Stimulated activated CD4-positive, alpha-beta T cell treated with anti-CD3 and anti-CD28 coated beads, Interleukin-2, amount 100 ng/mL, for 48 hours (primary cell): ENCODE measurements at places on chromosomes 13 and 19.

DNA sequence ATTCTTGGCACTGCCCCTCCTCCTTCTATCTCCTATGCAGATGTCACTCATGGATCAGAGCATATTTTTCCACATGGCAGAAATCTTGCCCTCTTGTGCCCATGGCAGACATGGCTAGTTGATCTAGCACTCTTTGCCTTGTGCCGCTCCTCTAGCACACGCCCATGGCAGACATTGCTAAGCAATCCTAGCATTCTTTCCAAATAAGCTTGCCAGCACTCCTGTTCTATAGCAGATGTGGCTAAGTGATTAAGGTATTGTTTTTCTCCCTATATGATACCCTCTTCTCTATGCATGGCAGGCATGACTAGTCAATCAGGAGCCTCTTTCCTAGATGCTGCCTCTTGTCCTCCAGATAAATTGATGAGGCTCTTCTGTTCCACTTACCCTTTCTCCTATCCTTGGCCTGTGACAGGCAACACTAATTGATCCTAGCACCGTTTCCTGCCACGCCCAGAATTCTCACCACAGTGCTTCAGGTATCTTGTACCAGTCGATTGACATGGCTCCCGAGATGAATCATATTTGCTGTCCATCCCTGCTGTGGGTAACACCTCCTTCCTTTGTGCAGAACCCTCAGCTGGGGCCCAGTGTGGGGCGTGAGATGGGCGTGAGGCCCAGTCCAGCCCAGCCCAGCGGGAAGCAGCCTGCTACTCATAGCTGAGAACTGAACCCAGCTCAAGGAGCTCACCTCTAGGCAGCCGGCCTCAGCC is 26.9 kb downstream of the TMED1 start:
- no peak for DNase-seq

DNA sequence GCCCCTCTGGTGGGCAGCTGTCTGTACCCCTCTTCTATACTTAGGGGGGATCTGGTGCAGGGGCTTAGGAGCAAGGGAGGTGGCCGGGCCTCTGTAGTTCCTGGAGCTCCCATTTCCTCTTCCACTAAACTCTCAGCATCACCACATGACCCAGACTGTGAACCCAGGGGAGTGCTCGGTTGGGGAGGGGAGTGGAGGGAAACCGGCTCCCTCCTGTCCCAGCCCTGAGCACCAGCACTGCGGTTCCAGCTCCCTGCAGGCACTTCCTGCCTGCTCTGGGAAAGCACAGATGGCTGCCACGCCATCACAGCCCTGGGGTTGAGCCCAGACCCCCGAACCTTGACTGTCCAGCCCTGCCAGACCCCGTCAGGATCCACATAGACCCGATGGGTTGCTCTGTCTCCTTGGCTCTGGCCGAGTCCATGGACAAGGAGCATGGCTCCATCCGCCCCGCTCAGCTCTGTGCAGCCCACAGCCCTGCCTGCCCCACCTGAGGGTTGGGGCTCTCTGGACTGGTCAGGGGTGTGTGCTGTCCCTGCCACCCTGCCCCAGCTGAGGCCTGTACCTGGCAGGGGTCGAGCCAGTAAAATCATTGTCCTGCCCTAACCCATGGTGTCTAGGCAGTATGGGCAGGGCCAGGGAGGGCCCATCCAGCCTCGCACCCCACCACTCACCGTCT is 36.0 kb upstream of the SLC7A10 start:
- no peak for DNase-seq

DNA sequence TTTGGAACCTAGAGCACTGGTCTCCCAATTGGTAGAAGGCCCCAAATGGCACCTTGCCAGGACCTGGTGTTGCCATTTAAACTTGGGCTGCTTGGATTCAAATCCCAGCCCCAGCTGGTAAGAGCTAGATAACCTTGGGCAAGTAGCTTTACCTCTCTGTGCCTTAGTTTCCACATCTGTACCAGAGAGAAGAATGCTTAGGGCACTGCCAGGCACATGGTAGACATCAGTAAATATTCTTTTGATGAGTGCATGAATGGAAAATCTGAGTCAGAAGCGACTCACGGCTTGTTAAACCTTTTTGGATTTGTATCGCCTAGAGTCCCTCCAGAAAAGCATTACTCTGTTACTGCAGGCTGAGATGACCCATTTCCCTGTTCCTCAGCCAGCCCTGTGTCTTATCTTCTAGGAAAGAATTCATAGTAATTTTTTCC is 90.9 kb downstream of the SIPA1L3 start:
- peak; percentile 6 for DNase-seq

DNA sequence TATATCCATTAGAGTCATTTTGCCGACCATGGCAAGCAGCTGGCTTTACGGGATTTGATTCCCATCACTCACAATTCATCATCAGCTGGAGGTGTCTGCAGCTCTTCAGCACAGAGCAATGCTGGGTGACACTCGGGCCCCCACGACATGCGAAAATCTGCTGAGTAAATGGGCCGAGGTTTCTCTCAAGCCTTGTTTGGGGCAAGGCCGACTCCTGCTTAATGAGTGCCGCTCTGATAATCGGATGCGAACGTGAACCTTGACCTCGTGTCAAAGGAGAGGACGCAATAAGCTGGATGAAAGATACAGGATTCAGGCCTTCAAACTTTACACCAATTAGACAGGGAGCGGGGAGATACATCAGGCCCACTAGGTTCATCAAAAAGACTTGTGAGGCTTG is 65.2 kb downstream of the GGACT start:
- DNase-seq, result no peak

GRCh38 chr13:41019578-41020347 is 647 bp upstream of the ELF1 start:
- DNase-seq, result no peak

DNA sequence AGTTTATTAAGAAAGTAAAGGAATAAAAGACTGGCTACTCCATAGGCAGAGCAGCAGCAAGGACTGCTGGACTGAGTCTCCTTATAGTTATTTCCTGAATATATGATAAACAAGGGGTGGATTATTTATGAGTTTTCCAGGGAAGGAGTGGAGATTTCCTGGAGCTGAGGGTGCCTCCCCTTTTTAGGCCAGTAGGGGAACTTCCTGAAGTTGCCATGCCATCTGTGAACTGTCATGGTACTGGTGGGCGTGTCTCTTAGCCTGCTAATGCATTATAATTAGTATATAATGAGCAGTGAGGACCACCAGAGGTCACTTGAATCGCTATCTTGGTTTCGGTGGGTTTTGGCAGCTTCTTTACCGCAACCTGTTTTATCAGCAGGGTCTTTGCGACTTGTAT is 13.5 kb downstream of the ZSCAN5A start:
- no peak for DNase-seq

GRCh38 chr19:14059093-14059480 is 2.8 kb downstream of the PALM3 start:
- peak; percentile 41 for DNase-seq

DNA sequence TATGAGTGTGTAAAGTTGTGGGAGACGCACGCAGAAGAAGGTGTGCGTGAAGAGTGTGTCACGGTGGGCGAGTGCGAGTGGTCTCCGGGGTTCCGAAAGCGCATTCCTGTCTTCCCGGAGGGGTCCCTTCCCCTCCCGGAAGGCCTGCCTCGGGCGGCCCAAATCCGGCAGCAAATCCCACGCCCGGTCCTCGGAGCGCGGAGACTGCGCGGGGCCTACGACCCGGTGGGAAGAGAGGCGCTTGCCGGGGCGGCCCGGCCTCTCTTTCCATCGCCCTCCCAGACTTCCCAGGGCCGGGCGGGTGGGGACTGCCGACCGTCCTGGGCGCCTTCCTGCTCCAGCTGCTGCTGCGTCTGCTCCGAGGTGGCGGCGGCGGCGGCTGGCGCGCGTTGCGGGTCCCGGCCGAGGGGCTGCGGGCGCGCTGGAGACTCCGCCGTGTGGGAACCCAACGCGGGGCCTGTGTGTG is 2.1 kb downstream of the ZIC5 start:
- no peak for DNase-seq

- no peak for DNase-seq
These were observed 158.0 kb downstream of the TM9SF2 start for GRCh38 chr13:99659226-99659625.

DNA sequence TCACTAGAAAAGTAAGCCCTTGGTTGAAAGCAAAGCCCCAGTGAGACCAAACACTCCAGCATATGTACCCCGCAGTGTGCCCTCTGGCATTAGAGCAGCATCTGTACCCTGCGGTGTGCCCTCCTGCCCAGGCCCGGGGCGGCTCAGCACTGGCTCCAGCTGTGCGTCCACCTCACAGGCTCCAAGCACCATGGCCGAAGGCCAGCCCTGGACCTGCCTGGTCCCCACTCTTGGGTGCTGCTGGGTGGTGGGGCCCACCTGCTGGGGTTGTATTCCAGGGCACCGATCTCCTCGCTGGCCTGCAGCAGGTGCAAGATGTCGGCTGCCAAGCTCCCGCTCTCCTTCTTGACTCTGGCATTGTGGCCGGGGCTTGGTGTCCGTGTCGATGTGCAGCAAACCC is 230.2 kb downstream of the TUBA3C start:
- DNase-seq, result no peak

- no peak for DNase-seq
These were observed 24.8 kb downstream of the GGACT start for GRCh38 chr13:100563779-100564178.

- DNase-seq, result no peak
These were observed 1189.6 kb downstream of the PCDH9 start for GRCh38 chr13:66040506-66040905.

DNA sequence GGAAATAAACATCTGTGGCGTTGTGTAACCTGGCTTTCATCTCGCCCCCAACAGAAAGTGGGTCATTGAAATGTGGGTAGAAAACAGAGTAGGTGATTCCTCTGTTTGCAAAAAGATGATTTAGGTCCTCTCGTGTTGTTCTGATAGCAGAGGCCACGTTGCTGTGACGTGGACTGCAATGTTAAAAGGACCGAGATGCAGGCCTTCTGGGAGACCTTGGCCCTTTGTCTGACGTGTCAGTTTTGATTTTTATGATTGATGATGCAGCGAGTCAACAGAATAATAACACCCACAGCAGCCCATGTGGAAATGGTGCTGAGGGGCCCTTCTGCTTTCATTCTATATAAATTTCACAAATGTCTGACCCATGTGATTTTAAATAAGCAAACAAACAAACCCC is 68.9 kb downstream of the FGF9 start:
- no peak for DNase-seq

GRCh38 chr19:35842666-35843272 is 9.5 kb downstream of the NPHS1 start:
- DNase-seq, result no peak

- DNase-seq, result no peak
These were observed 388.9 kb upstream of the DACH1 start for GRCh38 chr13:72255908-72256307.

DNA sequence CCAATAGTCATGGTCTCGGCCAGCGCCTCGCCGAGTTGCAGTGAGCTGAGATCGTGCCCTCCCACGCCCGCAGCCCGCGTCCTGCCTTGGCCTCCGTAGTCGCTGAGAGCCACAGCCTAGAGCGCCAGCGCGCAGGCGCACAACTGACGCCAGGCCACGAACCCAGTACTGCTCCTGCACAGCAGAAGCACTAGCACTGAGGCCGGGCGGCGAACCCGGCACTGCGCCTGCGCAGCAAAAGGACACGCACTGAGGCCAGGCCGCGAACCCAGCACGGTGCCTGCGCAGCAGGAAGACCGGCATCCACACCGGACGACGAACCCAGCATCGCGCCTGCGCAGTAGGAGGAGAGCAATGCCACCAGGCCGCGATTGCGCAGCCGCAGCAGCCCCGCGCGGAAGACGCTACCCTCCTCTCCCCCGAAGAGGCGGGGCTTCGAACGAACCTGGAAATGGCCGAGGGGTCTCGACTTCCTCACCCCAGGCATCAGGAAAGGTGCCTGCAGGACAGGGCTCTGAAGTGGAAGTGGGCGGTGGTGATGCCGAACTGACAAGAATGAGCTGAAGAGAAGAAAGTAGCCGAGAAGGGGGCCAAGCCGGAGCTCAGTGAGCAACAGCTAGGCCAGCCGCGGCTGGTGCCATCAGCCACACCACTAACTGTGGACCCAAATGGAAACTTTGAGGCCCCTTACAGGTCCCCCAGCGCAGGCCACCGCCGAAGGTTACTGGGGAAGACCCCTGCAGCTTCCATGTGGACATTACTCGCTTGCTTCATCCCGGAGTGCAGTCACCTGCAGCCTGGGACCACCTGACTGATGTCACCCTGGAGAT is 7.5 kb downstream of the F10 start:
- no peak for DNase-seq

DNA sequence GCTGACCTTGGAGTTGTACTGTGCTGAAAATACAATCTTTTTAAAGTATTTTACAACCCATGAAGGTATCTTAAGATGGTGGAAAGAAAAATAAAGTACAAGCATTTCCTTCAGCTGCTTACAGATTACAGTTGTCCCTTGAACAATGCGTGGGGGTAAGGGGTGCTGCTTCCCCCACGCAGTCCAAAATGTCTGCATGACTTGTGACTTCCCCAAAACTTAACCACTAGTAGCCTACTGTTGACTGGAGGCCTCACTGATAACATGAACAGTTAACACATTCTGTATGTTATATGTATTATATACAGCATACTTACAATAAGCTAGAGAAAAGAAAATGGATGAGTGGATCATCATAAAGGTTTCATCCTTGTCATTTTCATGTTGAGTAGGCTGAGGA is 45.3 kb upstream of the ZNF599 start:
- no peak for DNase-seq

- no peak for DNase-seq
These were observed 12.1 kb upstream of the IGFL1 start for GRCh38 chr19:46217476-46217875.

- DNase-seq, result peak; percentile 62
These were observed 843 bp downstream of the ANO8 start for GRCh38 chr19:17333611-17334413.

GRCh38 chr13:44822291-44822690 is 167.0 kb downstream of the NUFIP1 start:
- DNase-seq, result no peak

GRCh38 chr13:77980592-77980991 is 62.0 kb upstream of the EDNRB start:
- no peak for DNase-seq

GRCh38 chr19:18698321-18699167 is 15.1 kb downstream of the CRTC1 start:
- no peak for DNase-seq

- no peak for DNase-seq
These were observed 157.5 kb downstream of the RGCC start for GRCh38 chr13:41614671-41615527.

GRCh38 chr19:1172353-1173158 is 1.5 kb downstream of the SBNO2 start:
- DNase-seq, result no peak

GRCh38 chr19:49889687-49890348 is 6.9 kb downstream of the IL4I1 start:
- DNase-seq, result peak; percentile 69
